Mesenteric fat pad (tissue), 1 donor: ENCODE measurements at places on chromosomes 6 and 20. TPM values are rescaled to one million over a fixed set of nuclear protein-coding genes. Genes with fewer than 3 reads are reported as not detected.

OXT gene
- 1.5 TPM for total RNA-seq

NEURL2 gene
- 17.0 TPM for total RNA-seq

CCNC gene
- total RNA-seq = 45.3 TPM

GRM4 gene
- total RNA-seq = not detected

FUT9 gene
- total RNA-seq = not detected
